ENCODE measurements at places on chromosomes 12 and 14.

DNA sequence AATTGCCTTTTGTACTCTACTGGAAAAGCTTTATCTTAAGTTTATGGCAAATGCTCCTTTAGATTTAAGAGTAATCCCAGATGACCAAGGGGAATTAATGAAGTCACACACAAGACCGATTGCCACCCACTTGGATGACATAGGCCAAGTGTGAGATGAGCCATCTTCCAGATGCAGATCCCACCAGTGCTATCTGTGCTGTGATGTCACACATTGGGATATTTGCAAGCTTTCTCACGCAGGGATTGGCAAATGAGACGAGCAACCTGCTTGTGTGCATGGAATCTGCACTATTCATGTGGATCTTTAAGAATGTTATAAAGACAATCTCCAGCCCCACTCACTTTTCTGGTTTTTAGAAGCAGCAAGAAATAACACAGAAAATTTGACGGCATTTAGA lies 602.1 kb upstream of the TMEM132C start:
- DNase-seq, result no peak

- no peak for DNase-seq
Measured at GRCh38 chr14:64645220-64645892, 58.9 kb upstream of the PLEKHG3 start.

DNA sequence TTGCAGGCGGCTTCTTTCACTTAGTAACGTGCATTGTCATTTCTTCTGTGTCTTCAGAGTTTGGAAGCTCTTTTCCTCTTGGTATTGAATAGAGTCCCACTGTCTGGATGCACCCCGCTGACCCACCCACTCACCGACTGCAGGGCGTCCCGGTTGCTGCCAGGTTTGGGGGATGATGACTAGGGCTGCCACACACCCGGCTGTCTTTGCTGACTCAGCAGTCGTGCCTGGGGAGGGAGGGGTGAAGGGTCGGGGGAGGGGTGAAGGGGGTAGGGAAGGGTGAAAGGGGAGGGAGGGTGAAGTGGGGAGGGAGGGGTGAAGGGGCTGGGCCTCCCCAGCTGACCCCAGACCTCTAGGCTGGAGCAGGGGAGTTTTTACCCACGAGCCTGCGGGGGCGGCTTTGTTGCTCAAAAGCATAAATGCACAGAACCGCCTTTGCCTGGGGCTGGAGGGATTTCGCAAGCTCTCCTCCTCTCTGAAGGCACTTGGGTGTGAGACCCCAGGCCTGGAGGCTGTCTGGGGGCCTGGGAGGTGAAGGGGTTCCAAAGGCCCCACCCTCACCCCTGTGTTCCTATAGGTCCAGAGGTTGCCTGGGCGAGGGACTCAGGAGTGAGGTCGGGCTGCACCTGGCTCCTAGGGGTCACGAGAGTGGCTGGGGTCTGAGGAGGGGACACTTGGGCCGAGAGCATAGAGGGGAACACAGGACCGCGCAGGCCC lies 31.3 kb upstream of the ULK1 start:
- DNase-seq, result no peak

GRCh38 chr12:27866373-27867101 lies 86.5 kb upstream of the MANSC4 start:
- no peak for DNase-seq

DNA sequence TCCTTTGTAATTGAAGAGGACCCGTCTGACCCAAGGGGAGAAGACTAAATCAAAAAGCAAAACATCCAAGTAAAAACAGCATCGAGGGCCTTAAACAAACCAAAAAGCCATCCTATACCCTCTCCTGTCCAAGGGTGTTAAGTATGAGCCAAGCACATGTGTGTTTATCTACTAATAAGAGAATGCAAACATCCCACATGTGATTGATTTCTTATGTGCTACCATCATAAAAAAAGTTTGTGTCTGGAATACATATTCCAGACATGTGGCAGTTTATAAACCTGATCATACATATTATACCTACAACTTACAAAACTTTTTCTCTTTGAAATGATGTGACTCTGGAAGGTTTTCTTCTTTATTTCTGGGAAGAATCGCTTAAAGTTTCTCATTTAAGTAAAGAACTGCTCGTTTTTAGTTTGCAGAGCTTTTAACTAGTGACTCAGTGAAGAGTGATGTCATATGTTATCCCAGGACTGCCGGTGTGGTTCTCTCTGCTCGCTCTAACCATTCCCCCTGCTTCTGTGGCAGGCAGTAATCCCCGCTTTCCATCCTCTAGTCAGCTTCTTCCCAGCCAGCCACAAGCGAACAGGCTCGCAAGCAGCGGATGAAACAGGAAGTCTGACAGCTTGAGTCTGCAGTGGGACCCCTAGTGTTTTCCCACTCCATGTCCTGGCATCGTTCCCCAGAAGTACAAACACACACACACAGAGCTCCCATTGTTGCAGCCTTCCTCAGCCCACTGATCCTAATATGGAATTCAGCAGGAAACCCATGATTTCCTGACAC lies 431 bp upstream of the RHOJ start:
- DNase-seq, result peak; percentile 9

DNA sequence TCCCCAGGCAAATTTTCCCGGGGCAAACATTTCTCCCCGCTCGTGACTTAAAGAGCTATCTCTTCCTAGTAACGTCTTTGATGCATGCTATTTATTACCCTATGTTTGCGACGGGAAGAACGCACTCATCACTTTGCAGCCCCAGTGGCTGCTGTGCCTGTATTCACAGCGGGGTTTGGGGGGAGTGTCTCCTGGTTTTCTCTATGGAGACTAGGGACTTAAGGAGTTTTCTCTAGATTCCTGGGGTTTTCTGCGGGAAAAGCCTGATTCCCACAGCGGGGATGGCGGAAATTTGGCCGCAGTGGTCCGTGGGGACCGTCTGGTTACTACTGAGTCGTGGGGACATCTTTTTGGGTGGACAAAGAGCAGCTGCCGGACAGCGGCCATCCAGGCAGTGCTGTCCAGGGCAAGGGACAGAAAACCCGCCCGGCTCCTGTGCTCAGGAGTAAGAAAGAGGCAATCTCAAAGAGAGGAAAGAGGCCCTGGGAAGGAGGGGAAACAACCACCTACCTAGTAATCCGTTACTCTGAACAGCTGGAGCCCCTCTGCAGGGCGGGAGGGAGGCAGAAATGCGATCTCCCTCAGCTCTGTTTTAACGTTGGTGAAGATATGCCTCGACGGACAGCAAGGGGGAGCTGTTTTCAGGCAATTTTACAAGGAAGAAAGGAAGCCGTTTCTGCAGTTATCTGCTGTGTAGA lies 771 bp upstream of the AVPR1A start:
- peak; percentile 38 for DNase-seq

- DNase-seq, result no peak
Measured at GRCh38 chr12:71999795-72000194, 61.1 kb downstream of the TPH2 start.

DNA sequence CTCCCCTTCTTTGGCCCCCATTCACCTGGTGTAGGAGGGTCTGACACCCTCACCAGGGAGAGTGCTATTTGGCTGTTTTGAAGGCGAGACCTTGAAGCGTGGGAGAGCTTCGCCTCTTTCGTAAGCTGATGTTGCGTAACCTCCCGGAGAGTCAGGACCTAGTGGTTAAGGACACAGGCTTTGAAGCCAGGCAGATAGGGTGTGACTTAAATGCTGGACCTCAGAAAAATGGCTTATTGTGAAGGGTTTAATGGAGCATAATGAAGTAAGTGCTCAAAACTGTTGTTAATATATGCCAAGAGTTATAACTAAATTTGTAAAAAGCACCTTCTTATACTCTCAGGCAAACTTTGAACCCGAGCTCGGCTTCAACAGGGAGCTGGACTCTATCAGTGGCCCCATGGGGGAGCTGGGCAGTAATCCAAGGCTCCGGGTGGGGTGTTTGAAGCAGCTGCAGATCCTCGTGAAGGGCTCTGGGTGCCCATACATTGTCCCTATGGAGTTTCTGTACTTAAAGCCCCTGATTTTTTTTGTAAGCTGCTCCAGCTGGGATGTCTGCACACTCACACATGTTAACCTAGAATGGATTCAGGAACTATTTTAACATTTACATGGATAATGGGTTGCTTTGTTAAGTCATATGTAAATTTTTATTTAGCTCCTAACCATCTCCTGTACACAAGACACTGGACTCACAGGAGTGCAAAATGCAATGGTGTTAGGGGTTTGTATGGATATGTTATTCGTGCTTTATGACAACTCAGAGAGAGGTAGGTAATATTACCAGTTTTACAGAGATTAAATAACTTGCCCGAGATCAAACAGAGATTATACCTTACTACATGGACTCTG lies 26.0 kb downstream of the PPFIBP1 start:
- DNase-seq, result no peak

GRCh38 chr12:132638541-132639408 lies 20.2 kb downstream of the P2RX2 start:
- no peak for DNase-seq

DNA sequence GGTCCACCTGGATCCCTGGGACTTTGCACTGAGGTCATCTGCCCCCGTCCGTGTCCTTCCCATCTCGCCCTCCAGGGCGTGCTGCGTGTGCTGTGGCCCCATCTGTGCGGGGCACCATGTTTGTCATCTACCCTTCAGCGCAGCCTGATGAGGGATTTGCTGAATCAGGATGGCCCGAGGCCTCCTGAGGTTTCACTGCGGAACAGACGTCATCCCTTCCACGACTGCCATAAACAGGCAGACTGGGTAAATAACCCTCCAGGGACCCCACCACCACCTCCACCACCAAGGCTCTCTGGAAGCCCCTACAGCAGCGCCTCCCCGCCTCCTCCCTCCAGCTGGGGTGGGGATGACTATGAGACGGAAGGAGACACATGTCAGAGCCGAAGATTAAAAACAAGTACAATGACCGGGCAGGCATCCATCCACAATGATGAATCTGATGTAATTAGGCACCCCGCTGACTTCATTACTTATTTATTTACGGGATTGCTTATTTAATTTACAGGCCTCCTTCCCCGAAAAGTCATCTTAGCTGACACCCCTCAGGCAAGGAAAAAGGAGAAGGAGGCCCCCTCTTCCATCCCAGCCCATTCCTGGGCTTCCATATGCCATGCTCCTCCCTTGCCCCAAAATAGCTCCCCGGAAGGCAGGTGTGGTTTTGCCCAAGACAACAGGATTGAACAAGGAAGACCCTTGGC lies 39.4 kb downstream of the NCOR2 start:
- no peak for DNase-seq

GRCh38 chr12:47189728-47190127 lies 110.0 kb upstream of the AMIGO2 start:
- DNase-seq, result no peak

- peak; percentile 64 for DNase-seq
Measured at GRCh38 chr14:65412856-65413738, 567 bp downstream of the FUT8 start.

GRCh38 chr14:96849733-96850132 lies 52.6 kb downstream of the VRK1 start:
- DNase-seq, result no peak
